ENCODE measurements at places on chromosomes 16 and 17.

DNA sequence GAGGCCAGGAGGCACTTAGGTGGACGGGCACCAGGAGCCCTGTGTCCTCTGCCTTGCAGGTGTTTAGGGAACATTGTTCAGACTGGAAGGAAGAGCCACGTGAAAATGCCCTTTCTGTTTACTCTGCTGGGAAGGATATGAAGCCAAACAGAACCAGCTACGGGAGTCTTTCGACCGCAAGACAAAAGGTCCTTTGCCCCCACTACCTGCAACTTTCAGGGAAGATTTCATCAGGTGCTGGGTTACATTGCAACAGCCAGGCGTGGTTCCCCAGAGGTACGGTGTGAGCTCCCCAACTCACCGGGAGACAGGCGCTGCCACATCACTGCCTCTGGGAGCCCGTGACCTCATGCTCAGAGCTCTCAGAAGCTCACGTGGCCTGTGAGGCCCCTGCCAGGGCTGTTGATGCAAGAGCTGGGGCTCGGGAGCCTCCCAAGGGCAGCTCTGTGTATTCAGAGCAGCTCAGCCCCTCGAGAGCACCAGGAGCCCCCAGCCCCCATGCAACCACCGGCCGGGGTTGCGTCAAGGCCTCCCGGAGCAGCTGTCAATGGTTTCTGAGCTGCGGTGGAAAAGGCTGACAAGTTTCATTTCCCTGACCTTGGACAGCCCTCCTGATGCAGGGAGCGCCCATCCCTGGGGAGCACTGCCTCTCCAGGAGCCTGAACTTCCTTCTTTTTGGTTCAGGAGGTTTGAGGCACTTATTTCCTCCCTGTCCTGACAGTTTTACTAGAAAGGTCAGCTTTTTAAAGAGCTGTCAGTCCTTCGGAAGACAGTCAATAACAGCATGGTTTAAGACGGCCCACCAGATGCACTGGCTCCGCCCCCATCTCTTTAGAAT is 42.1 kb downstream of the TBC1D16 start:
- DNase-seq, result no peak

DNA sequence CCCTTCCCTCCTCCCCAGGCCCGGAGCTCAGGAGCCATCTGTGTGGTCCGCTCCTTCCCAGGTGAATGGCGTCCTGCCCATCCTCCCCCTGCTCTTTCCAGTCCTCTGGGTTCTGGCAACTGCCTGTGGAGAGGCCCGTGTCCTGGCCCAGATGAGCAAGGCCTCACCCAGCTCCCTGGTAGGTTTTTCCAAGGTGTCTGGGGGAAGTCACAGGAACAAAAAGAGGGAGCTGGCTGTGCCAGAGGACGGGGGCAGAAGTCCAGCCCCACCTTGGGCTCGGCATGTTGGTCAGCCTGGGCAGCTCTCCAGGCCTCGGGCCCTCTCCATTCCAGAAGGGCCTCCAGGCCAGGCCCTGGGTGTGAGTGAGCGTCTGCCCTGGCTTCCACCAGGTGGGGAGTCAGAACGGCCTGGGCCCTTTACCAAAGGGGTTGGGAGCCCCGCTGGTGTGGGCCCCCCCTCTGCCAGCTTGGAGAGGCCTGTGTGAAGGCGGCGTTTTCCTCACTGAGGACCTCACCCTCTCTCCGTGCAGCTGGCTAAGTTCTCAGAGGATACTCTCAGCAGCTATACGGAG is 25.1 kb downstream of the CASKIN2 start:
- DNase-seq, result no peak

DNA sequence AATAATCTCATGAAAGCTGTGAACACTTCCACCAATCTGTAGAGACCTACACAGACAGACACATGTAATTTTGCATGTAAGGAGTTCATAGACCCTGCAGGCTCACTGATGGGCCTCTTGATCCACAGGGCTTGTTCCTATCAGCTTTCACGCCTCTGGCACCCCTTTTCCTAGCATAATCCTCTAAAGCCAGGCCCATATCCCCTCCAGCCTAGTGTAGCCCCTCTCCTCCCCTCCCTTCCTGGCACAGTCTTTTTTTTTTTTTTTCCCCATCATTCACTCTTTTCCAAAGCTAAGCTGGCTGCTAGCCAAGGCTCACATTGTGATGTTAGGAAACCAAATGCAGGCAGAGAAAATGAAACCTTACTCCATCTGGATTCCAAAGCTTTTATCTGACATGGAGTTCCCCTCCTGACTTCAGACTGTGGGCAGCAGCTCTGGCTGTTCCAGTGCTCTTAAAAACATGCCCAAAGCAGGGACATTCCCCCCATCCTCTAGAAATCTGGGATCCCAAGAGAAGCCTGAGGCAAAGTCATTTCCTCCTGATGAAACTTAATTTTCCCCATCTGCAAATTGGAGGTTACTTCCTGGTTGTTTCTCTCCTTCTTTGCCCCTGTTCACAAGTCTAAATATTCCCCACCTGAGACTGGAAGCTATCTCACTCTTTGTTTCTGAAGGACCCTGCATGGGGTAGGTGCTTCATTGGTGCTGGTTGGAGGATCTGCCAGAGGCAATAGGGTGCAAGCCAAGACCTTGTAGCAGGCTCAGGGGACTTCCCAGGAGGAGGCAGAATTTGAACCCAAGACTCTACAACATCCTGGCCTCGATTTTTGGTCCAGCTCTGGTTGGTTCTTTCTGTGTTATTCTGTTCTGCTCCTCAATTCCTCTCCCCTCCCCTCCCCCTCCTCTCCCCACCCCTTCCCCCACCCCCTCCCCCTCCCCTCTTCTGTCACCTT is 9.9 kb upstream of the CCL5 start:
- no peak for DNase-seq

DNA sequence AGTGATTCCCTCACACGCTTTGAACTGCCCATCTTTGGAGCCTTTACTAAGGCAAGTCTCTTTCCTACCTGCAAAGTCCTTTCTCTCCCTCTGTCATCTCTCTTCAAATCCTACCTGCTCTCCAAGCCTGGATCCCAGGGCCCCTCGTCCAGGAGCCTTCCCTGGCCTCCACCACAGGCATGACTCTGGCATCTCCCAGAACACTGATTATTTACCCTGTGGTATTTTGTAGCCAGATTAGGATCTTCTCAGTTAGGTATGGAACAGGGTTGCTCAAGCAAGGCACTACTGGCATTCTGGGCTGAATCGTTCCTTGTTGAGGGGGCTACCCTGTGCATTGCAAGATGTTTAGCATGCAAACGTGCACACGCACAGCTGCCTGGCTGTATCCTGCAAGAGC is 31.9 kb upstream of the POLR3E start:
- no peak for DNase-seq

GRCh38 chr17:13925579-13925978 is 143.7 kb upstream of the COX10 start:
- DNase-seq, result no peak

- peak; percentile 86 for DNase-seq
These were observed 23.3 kb downstream of the TBCD start for GRCh38 chr17:82775001-82775823.

GRCh38 chr17:40433551-40434415 is 9.5 kb upstream of the IGFBP4 start:
- DNase-seq, result peak; percentile 78

- DNase-seq, result no peak
These were observed 22.5 kb downstream of the GSE1 start for GRCh38 chr16:85635545-85636140.

DNA sequence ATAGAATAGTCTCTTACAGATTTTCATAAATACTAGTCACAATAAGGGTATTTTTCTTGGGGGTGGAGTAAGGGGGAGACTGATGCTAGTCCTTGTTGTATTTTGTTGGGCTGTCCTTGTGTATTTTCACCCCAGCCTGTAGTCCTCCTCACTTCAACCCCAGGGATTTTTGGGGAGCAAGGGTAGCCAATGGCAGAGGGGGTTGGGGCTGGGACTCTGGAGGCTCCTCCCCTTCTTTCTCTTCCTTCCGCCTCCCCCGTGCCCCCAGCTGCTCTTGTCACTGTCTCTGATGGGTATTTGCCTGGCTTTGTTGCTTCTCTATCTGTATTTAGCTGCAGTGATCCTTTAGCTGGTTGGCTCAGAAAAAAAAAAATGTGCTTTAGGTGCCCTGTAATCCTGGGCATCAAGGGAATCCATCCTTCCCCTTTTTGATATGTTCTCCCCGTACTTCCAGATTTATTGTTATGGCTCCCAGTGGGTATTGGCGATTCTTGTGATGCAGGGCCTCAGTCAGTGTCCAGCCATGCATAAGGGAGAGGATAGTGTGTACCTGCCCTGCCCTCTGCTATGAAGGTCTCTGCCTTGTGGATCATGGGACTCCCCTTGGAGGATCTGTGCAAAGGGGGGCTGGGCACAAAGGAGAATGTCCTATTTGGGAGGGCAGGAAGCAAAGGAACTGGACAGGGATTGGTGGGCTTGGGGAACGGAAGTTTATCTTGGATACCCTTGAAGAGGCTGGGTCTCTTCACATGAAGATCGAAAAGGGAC is 16.5 kb downstream of the SNF8 start:
- no peak for DNase-seq

DNA sequence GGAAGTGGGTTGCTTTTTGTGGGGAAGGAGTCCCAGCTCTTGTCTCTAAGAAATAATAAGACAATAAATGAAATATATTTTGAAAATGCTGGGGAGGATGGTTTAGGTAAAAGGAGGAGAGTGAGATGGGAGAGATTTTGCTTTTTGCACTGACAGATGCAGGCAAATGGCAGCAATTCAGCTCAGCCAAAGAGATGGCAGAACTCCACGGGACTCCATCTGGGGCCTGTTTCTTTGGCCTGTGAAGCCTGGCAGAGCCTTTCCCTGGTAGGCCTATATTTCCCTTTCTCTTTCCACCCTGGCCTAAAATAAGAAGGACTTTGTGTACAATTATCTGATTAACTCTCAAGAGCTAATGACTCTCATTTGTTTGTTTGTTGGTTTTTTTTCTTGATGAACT is 1525.1 kb downstream of the CDH11 start:
- no peak for DNase-seq

GRCh38 chr17:30594223-30594952 is 117.2 kb downstream of the GOSR1 start:
- DNase-seq, result no peak

- no peak for DNase-seq
These were observed 17.1 kb downstream of the FOXK2 start for GRCh38 chr17:82536512-82537201.

DNA sequence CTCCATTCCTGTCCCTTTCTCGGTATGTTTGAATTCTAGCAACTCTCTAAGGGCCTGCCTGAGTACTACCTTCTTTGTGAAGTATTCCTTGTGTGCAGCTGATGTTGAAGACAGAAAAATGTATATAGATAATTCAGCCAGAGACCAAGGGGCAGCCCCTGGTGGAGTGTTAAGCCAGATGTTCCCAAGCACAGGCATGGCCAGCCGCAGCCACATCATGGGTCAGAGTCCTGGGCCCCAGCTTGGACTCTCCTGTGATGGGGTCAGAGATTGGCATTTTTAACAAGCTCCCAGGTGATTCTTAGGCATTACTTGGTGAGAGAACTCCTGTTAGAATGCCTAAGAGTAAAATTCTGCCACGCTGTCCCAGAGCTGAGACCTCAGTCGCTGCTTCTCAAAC is 100.8 kb downstream of the IRF8 start:
- DNase-seq, result no peak

GRCh38 chr16:50948268-50948930 is 202.7 kb downstream of the SALL1 start:
- DNase-seq, result no peak

- no peak for DNase-seq
These were observed 41.7 kb downstream of the RAI1 start for GRCh38 chr17:17722906-17723353.

Measured in ecto neural progenitor cell (in vitro differentiated cells).